ELR (cell line): ENCODE measurements at places on chromosomes 1 and 21.

DNA sequence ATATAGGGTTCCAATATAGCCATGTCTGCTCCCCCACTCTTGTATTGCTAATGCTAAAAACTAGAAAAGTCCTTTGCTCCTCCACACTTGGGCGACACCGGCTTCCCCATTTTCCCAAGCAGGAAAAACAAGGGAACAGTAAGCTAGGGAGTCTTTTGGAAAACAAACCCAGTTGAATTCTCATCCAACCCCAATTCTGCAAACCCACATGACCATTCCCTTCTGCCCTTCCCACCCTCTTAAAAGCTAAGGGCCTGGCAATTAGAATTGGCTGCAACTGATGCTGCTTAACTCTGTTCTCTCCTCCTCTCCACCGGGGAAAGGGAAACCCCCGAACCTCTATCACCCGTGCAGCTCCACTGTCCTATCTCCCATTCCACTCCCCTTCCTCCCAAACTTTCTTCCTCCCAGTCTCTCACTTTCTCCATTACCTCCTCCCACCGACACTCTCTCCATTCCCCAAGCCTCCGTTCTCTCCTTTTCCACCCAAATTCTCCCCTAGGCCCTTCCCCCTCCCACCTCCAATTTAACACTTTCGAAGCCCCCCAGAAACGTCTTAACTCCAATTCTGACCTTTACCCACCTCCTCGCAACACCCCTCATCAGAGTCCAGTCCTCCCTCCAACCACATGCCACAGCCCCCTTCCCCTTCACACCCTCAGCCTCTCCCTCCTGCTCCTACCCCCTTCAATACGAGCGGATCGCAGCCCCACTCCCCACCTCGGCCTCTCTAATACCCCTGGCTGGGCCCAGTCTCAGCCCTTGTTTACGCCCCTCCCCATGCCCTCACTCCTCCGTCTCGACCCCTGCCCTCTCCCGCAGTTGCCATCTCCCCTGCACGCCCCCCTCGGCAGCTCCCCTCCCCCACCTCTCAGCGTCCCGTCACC is 701 bp downstream of the DEDD start:
- DNase-seq = peak; percentile 42

DNA sequence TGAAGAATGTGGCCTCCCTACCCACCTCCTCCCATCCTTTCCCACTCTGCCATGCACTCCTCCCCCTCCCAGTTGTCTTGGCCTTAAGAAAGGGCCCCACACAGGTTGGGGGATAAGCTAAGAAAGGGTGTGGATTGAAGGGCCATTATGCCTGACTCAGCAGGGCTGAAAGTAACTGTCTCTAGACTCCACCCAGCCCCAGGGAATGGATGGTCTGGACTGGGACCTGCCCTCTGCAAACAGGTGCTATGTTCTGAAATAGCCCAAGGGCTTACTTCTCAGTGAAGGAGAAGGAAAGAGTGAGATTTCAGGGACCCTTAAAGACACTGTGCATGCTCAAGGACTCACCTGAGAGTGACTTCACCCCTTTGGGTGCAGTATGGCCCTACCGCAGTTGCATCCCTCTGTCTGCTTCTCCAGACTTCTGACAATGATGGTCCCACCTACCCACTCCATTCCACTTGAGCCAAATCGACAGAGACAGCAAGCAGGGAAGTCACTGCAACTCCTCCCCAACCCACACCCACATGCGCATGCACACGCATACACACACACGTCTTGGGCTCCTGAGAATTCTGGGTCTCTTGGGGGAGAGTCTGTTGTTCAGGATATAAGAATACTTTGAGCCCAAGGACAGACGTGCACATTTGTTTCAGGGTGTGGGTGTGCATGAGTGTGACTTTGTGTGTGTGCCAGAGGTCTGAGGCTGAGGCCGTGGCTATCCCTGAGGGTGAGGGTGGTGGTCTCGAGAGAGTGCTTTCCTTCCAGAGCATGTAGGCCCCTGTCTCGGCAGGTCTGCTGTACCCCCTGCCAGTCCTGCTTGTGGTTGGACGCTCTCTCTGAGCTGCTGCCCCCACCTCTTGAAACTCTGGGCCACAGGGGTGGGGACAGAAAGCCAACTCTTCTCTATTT is 231.9 kb downstream of the PTPRU start:
- DNase-seq = no peak

- DNase-seq = peak; percentile 71
Observed at GRCh38 chr1:96966536-96967138, 245.1 kb downstream of the PTBP2 start.

DNA sequence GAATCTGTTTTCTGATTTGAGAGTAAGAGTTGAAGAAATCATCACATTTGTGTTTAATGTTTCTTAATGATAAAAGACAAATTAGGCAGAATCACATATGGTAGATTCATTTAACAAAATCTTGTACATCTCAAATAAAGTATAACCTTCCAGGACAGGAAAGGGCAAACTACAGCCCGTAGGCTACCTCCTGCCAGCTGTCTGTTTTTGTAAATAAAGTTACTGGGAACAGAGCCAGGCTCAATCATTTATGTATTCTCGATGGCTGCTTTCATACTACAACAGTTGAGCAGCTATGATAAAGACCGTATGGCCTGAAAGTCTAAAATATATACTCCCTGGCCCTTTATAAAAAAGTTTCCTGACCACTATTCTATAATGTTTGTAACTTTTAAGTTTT is 204.1 kb downstream of the COL24A1 start:
- no peak for DNase-seq

GRCh38 chr1:233357595-233358397 is 30.3 kb downstream of the MAP3K21 start:
- no peak for DNase-seq

- DNase-seq = peak; percentile 64
Observed at GRCh38 chr1:94265906-94266305, 28.5 kb upstream of the ARHGAP29 start.

DNA sequence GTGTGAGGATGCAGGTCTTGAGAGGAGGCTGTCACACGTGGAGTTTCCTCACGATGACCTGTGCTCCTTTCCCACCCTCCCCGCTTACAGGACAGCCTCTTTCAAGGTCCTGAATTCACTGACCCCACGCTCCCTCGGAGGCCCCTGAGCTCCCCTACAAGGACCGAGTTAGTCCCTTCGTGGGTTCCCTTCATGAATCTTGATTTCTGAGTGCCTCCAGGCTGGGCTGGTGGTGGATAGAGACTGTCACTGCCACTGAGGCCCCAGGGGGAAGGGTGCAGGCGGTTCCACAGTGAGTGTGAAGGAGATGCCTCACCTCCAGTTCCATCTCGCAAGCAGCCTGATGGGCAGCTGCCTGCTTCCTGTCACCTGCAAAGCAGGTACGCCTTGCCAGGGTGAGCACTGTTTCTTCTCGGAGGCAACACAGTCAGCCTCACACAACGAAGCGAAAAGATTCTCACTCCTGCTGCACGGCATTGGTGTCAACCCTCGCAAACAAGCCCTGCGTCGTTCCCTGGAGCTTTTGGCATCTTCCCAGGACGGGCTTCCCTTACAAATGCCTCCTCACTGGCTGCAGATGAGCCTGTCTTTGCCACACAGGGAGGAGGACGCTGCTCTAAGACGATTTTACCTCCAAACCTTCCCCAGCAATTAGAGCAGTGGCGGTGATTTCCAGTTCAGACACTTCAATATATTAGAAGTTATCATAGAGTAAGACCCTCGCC is 26.7 kb upstream of the PCP4 start:
- DNase-seq = no peak

GRCh38 chr1:108732398-108732797 is 14.1 kb upstream of the STXBP3 start:
- peak; percentile 37 for DNase-seq

- DNase-seq = no peak
Observed at GRCh38 chr21:41344146-41344545, 17.7 kb upstream of the MX2 start.

DNA sequence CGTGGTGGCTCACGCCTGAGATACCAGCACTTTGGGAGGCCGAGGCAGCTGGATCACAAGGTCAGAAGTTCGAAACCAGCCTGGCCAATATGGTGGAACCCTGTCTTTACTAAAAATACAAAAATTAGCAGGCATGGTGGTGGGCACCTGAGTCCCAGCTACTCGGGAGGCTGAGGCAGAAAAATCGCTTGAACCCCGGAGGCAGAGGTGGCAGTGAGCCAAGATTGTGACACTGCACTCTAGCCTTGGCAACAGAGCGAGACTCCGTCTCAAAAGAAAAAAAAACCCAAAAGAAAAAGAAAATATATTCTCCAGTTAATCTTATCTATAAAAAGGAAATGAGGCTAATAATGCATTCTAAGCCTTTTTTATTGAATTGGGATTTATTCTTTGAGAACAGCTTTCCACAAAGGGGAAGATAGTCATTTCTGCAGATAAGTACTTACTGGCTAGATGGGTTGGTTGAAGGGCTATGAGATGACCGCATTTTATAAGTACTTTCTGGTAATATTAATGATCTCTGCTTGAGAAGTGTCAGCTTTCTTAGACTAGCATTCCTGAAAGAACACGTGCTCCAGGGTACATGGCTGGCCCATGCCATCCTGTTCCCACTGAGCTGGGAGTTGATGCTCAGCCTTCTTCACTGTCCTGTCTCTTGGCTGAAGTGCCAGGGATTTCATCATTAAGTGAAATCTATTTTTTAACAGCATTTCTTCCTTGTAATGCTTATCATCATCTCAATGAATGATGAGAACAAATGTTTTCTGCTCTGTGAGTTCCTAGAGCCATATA is 57.9 kb downstream of the SASS6 start:
- no peak for DNase-seq

GRCh38 chr21:42527489-42528158 is 14.0 kb downstream of the SLC37A1 start:
- DNase-seq = no peak

- DNase-seq = no peak
Observed at GRCh38 chr1:41645062-41645461, 160.6 kb upstream of the EDN2 start.

DNA sequence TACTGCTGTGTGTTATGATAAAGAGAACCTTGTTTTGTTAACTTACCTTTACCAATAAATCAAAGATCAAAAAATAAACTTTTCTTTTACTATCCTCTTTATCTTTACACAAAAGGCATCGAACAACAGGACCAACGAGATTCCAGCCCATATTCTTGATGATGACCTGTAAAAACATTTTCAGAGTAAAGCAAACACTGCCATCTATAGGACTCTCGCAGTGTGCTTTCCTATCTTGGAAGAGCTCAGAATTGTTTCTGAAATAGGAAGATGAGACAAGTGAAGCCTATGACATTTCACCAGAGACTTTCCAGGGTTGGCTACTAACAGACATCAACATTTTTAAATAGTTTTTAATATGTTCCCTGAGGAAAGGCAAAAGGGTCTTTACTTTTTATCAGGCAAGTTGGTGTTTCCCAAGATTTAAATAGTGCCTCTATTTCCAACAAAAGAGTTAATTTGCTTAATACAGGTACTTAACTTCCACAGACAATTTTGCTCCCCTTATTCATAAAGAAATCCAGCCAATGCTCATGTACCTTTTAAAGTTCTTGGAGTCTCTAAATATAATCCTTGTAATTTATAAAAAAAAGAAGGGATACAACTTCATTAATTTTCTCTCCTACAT is 7.3 kb downstream of the GLMN start:
- peak; percentile 76 for DNase-seq

- DNase-seq = no peak
Observed at GRCh38 chr1:97351846-97352245, 569.0 kb downstream of the DPYD start.

GRCh38 chr1:27992276-27992675 is 32.5 kb downstream of the XKR8 start:
- DNase-seq = no peak

DNA sequence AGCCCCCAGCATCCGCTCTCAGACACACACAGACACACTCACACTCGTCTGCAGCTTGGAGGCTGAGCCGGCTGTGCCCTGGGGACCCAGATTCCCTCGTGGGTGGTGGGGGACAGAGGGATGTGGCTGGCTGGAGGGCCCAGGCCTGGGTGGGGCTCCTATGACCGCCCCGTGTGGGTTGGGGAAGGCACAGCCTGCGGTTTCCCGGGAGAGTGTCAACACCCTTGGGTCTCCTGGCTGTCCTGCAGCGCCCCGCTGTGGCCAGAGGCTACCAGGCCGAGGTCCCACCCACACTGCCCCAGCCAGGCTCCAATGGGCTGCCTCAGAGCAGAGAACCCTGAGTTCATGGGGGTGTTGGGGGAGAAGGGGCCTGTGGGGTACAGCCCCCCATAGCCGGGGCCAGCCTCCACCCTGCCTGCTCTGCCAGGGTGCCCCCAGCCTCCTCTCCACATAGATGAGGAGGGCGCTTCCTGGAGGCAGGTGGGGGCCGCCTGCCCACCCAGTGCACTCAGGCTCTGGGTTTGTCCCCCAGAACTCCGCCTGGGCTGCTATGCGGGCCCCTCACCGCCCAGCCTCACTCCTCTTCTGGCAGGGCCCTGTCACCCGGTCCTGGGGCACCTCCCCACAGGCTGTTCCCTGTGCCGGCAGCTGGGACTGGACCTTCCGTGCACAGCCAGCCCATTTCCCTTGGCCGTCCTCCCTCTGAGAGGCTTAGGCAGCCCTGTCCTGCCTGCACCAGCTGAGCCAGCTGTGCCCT is at the start of gene TTC34:
Gene TTC34 (minus strand): TSS at position 159 of the 757 bp plus-strand sequence. CDS start 866 bp downstream, outside the sequence.
- DNase-seq = no peak

DNA sequence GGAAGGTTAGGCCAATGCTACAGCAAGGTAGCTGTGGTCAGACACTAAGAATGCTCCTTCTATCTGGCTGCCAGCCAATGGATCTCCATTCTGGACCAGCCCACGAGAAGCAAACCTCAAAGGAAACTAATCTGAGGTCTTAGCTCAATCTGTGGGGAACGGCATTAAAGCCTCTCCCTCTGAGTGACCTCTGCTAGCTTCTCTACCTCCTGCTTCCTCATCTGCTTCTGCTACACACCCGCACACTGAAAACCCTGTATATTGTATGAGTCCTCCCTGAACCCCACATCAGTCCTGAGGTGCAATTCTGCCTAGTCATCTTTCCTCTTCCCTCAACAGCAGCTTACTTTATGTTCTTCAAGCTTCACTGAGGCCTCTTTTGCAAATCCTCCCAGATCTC is 6.9 kb upstream of the GALE start:
- no peak for DNase-seq

DNA sequence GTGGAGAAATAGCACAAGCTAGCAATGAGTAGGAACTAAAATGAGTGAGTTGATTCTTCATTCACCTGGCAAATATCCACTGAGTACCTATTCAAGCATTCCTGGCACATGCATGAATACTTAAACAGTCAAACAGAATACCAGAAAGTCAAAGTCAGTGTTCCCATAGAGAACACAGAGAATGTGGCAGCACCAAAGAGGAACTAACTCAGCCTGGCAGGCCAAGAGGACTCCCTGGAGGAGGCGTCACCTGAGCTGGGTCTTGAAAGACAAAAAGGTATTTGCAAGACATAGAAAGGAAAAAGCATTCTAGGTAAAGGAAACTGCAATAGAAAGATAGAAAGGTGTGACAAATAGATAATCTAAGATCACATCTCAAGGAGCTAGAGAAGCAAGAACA is 49.7 kb downstream of the DMRTA2 start:
- no peak for DNase-seq
